ENCODE measurements at places on chromosomes 3 and 15. TPM values are rescaled to one million over a fixed set of nuclear protein-coding genes. Genes with fewer than 3 reads are reported as not detected.
A peak's percentile ranks its signal among the peaks of the same experiment; 100 is the strongest.

DNA sequence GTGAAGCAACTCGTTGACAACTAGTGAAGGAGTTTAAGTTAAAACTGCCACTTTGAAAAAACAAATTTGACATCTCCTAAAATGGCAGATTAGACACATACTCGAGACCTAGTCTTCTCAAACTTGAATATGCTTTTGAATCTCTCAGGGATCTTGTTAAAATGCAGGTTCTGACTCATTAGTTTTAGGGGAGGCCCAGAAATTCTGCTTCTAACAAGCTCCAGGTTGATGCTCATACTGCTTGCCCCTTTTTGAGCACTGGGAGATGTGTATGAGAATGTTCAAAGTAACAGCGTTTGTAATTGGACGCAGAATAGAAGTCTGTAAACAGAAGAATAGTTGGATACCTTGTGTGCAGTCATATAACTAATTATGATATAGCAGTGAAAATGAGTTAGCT, 1.6 kb downstream of the C3orf38 start:
- H3K4me1 ChIP-seq = no peaks in the 10 kb centered on the region
- H3K4me3 ChIP-seq = peak overlapping the region; percentile 90
- DNase-seq = no peak
- H3K27ac ChIP-seq = peak overlapping the region; percentile 92
- H3K36me3 ChIP-seq = no peaks in the 10 kb centered on the region
- H3K27me3 ChIP-seq = no peaks in the 10 kb centered on the region

Gene SENP5
- 43.5 TPM for total RNA-seq

DNA sequence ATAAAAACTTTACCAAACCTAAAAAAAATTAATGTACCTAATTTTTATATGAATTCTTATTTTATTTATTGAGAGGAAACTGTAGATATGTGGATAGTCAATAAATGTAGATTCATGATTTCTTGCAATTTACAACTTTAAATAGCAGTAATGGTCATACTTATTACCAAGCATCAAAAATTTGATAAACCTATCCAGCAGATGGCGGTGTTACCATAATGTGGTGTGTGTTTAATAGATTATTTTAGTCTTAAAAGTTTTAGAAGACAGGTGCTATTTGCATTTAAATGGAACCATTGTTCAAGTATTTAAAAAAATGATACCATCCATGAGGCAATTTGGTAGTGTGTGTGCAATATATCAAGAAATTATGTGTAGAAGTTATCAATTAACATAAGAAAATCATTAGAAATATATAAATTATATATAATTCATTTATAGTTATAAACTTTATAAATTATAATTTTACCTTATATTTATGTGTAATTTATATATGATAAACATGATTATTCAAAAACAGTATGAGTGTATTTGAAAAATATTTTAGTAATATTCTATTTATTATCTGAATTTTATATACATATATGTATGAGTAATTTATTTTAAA, 176.0 kb upstream of the BCHE start:
- H3K27ac ChIP-seq = no peak overlapping the region
- no peaks in the 10 kb centered on the region for H3K36me3 ChIP-seq
- no peak for DNase-seq
- no peak overlapping the region for H3K4me3 ChIP-seq
- no peaks in the 10 kb centered on the region for H3K4me1 ChIP-seq
- H3K27me3 ChIP-seq = no peaks in the 10 kb centered on the region

GRCh38 chr15:89586651-89587050, 11.4 kb downstream of the TICRR start:
- H3K36me3 ChIP-seq = no peaks in the 10 kb centered on the region
- no peaks in the 10 kb centered on the region for H3K4me1 ChIP-seq
- H3K4me3 ChIP-seq = no peak overlapping the region
- no peak for DNase-seq

GRCh38 chr3:4029135-4029534, 229.9 kb downstream of the LRRN1 start:
- H3K4me3 ChIP-seq = no peak overlapping the region
- no peaks in the 10 kb centered on the region for H3K4me1 ChIP-seq
- no peaks in the 10 kb centered on the region for H3K36me3 ChIP-seq
- no peaks in the 10 kb centered on the region for H3K27me3 ChIP-seq
- no peak for DNase-seq

Gene CFAP44
- total RNA-seq = 6.3 TPM

Gene ZMYND10
- total RNA-seq = 1.7 TPM

GRCh38 chr3:16587047-16587680, 18.1 kb downstream of the DAZL start:
- no peak overlapping the region for H3K4me3 ChIP-seq
- H3K36me3 ChIP-seq = no peaks in the 10 kb centered on the region
- DNase-seq = no peak
- no peaks in the 10 kb centered on the region for H3K4me1 ChIP-seq
- no peaks in the 10 kb centered on the region for H3K27me3 ChIP-seq

GRCh38 chr3:196712514-196713413, 587 bp downstream of the PIGX start:
- H3K36me3 ChIP-seq = no peaks in the 10 kb centered on the region
- H3K27ac ChIP-seq = peak overlapping the region; percentile 95
- no peaks in the 10 kb centered on the region for H3K27me3 ChIP-seq
- peak overlapping the region; percentile 94 for H3K4me3 ChIP-seq
- DNase-seq = peak; percentile 43

Gene MASP1
- 10.9 TPM for total RNA-seq

Gene MEX3B
- 0.44 TPM for total RNA-seq

DNA sequence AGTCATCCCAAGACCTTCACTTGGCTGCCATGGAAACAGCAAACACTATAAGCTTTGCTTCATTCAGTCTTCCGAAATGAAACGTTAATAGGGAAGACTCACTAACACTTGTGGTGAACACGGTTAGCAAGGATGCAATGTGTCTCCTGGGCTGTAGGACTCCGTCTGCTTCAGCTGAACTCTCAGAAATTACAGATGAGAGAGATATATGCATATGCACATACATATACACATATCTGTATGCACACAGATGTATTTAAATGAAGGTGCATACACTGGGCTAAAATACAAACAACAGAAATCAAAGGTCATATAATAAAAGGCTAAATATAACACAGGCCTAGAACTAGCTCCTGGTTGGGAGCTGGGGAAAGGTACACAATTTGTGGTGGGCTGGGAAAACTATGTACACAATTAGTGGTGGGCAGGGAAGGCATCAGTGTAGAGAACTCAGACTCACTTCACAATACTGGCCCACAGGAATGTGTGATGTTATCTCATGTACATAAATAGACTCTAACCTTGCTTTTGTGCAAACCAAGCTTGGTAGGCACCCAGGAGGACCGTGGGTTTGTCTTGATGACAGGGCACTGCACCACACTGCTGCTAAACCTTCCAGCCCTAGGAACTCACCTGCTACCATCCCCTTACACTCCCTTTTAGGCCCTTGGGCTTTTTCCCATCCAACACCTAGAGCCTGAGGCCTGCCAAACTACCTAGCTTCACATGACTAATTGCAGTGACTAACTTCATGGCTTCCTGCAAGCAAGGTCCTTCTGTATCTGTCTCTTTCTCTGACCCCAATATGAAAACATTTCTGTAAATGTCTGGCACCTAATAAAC, 873.1 kb downstream of the NSUN3 start:
- DNase-seq = no peak
- no peak overlapping the region for H3K27ac ChIP-seq
- H3K27me3 ChIP-seq = no peaks in the 10 kb centered on the region
- no peaks in the 10 kb centered on the region for H3K4me1 ChIP-seq

DNA sequence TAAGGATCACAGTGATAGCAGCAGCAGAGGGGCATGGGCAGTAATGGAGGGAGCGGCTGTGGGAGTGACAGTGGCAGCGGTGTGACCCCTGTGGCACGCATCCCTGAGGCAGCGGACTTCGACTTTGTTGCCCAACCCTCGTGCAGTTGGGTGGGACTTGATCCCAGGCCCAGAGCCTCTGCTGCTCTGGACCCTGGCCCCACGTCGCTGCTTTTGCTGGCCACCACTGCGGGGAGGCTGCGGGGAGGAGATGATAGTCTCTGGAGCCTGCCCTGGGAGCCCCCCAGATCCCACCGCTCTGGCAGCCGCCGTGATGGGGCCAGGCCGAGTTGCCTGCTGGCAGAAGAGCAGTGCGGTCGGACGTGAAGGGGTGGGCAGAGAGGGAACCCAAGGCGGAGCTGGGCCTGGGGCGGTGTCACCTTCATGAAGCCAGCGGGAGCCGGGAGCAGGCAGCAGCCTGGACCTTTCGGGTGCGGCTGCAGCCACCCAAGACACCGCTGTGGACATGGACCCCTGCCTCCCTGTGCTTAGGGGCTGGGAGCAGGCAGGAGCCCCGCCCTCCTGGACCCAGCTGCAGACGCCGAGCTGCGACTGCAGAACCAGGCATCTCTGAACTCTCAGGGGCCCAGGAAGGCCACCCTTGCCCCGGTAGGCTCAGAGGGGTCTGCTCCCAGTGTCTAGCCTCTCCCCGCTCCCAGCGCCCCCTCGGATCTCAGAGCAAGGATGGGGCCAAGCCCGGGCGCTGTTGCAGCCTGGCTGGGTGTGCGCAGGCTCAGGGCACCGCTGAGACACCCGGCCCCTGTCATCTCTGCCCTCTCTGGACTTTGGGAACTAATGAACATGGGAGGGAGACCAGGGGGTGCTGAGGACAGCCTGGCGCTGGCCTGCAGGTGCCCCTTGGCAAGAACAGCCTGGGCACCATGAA, 38.3 kb downstream of the COMMD2 start:
- no peak for DNase-seq
- H3K27ac ChIP-seq = no peak overlapping the region
- H3K4me1 ChIP-seq = no peaks in the 10 kb centered on the region
- no peak overlapping the region for H3K4me3 ChIP-seq
- H3K27me3 ChIP-seq = no peaks in the 10 kb centered on the region

All from tibial nerve (tissue), 4 donors.